ENCODE measurements at places on chromosomes 5 and 9. TPM values are rescaled to one million over a fixed set of nuclear protein-coding genes. Genes with fewer than 3 reads are reported as not detected.

The UHRF2 gene
- total RNA-seq, result 87.2 TPM

The UBLCP1 gene
- total RNA-seq, result 42.0 TPM

The SLF1 gene
- 8.1 TPM for total RNA-seq

The BAAT gene
- 0.19 TPM for total RNA-seq

The PCDHB9 gene
- 0.05 TPM for total RNA-seq

The FOXD4L6 gene
- not detected for total RNA-seq

The SLC6A7 gene
- total RNA-seq, result not detected

The TTC33 gene
- 29.4 TPM for total RNA-seq

The PCAT7 gene
- total RNA-seq, result not detected

The GPR150 gene
- 1.1 TPM for total RNA-seq

The TMEM252 gene
- total RNA-seq, result not detected

The FAM114A2 gene
- 33.7 TPM for total RNA-seq

The FAM200C gene
- total RNA-seq, result 0.89 TPM

The GPR151 gene
- not detected for total RNA-seq

The TEX48 gene
- 1.7 TPM for total RNA-seq

The TXNDC8 gene
- total RNA-seq, result not detected

The SELENOP gene
- 0.34 TPM for total RNA-seq

The SLC23A1 gene
- 1.9 TPM for total RNA-seq

The SGCD gene
- total RNA-seq, result not detected

The ANKRD34B gene
- not detected for total RNA-seq

The OLFM1 gene
- not detected for total RNA-seq

The FIBCD1 gene
- total RNA-seq, result not detected

The MSMP gene
- total RNA-seq, result not detected

The RUSC2 gene
- total RNA-seq, result 5.3 TPM

The TNPO1 gene
- 114 TPM for total RNA-seq

The LCN9 gene
- total RNA-seq, result not detected

The GABRA1 gene
- total RNA-seq, result not detected

The ACSL6 gene
- 5.9 TPM for total RNA-seq
